ENCODE measurements at places on chromosomes 12 and 14. TPM values are rescaled to one million over a fixed set of nuclear protein-coding genes. Genes with fewer than 3 reads are reported as not detected.

- no peak overlapping the region for H3K4me3 ChIP-seq
- H3K27ac ChIP-seq = no peak overlapping the region
- no peaks in the 10 kb centered on the region for H3K27me3 ChIP-seq
- no peaks in the 10 kb centered on the region for H3K4me1 ChIP-seq
Observed at GRCh38 chr14:78983126-78983525, 813.0 kb downstream of the NRXN3 start.

DNA sequence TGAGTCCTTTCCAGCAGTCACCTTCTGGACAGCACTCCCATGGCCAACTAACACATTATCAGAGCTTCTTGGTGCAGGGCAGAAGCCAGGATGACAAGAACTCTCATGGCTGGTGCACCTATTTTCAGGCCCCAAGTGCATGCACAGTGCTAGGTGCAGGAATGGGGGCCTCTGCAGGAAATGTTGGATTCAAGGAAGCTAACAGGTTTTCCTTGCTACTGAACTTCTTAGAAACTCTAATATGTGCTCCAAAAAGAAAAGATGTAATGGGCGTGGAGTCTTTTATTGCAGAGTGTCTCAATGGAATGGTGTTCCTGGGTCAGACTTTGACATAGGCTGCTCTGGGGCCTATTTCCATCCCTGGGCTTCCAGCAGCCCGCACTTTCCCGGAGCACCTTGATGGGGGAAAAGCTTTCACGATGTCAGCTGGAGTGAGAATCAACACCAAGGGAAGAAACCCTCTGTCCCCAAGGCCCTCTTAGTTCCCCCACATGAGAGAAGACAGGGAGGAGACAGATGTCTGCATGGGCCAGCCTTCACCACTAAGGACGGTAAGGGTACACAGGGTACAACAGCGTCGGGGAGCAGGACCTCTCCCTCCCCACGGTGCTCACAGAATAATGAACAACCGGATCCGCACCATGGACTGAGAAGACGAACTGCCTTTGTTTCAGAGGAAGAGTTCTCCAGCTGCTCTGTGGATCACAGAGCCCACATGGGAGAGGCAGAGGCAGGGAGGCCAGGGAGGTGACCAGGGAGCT is 6.9 kb downstream of the KRT3 start:
- no peak overlapping the region for H3K4me3 ChIP-seq
- no peak overlapping the region for H3K27ac ChIP-seq
- H3K27me3 ChIP-seq = peaks cover 31% of the 10 kb centered on the region
- H3K4me1 ChIP-seq = no peaks in the 10 kb centered on the region

DNA sequence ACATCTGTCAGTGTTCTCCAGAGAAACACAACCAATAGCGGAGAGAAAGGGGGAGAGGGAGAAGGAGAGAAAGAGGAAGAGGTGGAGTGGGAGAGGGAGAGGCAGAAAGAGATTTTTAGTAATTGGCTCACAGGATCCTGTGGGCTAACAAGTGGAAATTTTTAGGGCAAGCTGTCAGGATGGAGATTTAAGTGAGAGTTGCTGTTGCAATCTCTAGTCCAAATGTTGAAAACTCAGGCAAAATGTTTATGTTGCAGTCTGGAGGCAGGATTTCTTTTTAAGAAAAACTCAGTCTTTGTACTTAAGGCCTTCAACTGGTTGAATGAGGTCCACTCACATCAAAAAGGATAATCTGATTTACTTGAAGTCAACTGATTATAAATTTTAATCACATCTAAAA is 12.5 kb upstream of the GLIPR1L2 start:
- H3K4me3 ChIP-seq = no peak overlapping the region
- DNase-seq = no peak
- no peak overlapping the region for H3K27ac ChIP-seq
- no peaks in the 10 kb centered on the region for H3K27me3 ChIP-seq
- H3K4me1 ChIP-seq = no peaks in the 10 kb centered on the region
- H3K36me3 ChIP-seq = no peaks in the 10 kb centered on the region

- DNase-seq = no peak
- no peaks in the 10 kb centered on the region for H3K4me1 ChIP-seq
- no peak overlapping the region for H3K4me3 ChIP-seq
Observed at GRCh38 chr12:13152281-13152680, 44.2 kb upstream of the EMP1 start.

DNA sequence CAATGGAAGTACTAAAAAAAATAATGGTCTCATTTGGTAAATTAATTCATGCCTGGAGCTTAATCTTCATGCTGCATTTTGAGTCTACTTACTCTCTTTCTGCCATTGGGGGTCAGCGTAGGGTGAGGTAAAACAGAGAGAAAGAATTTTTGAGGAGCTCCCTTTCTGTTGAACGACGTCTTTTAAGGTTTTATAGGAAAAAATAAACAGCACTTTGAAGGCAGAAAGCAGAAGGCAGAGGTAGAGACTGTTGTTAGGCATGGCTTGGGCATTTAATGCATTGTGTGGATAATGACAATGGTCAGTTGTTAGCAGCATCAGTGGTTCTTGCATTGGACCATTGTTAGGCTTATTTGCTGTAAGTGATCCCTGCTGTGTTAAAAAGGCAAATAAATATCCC is 557.2 kb upstream of the STXBP6 start:
- no peak overlapping the region for H3K27ac ChIP-seq
- DNase-seq = no peak
- no peaks in the 10 kb centered on the region for H3K4me1 ChIP-seq
- H3K27me3 ChIP-seq = no peaks in the 10 kb centered on the region
- H3K4me3 ChIP-seq = no peak overlapping the region

GRCh38 chr14:80390906-80391305 is 179.6 kb upstream of the DIO2 start:
- DNase-seq = no peak
- H3K27me3 ChIP-seq = no peaks in the 10 kb centered on the region
- H3K4me3 ChIP-seq = no peak overlapping the region
- no peaks in the 10 kb centered on the region for H3K4me1 ChIP-seq
- H3K36me3 ChIP-seq = no peaks in the 10 kb centered on the region

GRCh38 chr12:91264178-91264577 is 81.6 kb upstream of the DCN start:
- H3K4me3 ChIP-seq = no peak overlapping the region

The GATC gene
- 23.8 TPM for total RNA-seq

The EGLN3 gene
- 8.8 TPM for total RNA-seq

The RD3L gene
- not detected for total RNA-seq

GRCh38 chr14:74541225-74541624 is 47.7 kb downstream of the ISCA2 start:
- H3K36me3 ChIP-seq = no peaks in the 10 kb centered on the region
- DNase-seq = peak; percentile 9
- H3K4me3 ChIP-seq = no peak overlapping the region
- no peaks in the 10 kb centered on the region for H3K27me3 ChIP-seq

DNA sequence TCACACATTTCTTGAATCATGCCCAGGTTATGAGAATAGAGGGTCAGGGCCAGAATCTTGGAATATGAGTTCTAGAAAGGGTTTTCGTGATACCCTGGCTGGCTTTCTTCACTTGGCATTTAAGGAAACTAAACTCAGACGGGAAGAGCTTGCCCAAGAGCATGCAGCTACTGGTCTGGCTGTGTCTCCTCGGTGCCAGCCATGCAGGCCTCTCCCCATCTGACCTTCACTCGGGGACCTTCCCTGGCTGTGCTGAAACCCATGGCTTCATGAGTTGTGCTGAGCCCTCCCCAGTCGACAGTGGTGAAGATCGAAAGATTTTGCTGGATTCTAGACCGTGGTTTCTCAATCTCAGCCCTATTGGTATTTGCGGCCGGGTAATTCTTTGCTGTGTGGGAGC is 38.0 kb downstream of the FOXN3 start:
- H3K4me1 ChIP-seq = peaks cover 5% of the 10 kb centered on the region
- H3K36me3 ChIP-seq = no peaks in the 10 kb centered on the region
- no peaks in the 10 kb centered on the region for H3K27me3 ChIP-seq

GRCh38 chr12:52123487-52124186 is 44.1 kb downstream of the SMIM41 start:
- H3K36me3 ChIP-seq = no peaks in the 10 kb centered on the region
- H3K4me3 ChIP-seq = no peak overlapping the region
- peaks cover 13% of the 10 kb centered on the region for H3K4me1 ChIP-seq
- H3K27ac ChIP-seq = no peak overlapping the region

All from spleen (tissue), 13 donors.